HFFc6 (cell line): ENCODE measurements at places on chromosomes 6 and 20. TPM values are rescaled to one million over a fixed set of nuclear protein-coding genes. Genes with fewer than 3 reads are reported as not detected.

DNA sequence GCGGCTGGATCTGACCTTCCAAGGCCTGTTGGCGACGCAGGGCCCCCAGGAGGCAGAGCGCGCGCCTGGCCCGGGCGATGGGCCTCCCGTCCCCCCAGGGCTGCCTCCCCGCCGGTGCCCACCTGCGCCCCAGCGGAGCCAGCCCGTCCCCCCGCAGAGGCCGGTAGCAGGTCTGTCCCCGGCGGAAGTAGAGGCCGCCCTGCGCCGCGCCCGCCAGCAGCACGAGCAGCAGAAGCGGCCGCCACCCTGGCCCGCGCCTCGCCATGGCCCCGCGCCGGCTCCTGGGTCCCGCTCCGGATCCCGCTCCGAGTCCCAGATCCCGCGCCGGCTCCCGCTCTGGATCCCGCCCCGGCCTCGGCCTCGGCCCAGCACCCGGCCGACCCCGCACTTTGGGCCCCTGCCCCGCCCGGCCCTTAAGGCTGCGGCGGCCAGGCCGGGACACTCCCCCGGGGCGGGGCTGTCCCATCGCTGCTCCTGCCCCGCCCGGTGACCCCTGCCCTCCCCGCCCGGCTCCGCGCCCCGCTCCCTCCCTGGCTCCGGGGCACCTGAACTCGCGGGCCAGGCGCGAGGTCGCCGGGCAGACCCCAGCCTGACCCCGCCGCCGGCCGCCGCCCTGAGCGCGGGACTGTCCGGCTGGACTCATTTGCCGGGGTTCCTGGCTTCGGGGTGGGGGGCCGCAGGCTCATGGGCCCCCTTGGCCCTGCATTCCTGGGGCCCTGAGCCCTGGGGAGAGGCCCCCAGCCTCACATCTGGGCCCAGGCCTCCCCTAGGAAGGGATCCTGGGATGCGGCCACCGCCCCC, at the start of gene CTSZ:
Gene CTSZ, minus strand, starts transcription at position 391 of the 801 bp plus-strand sequence. Its CDS starts 126 bp downstream, at position 265.
- no peak for DNase-seq

- no peak for DNase-seq
These were observed 1.7 kb upstream of the FBXO5 start for GRCh38 chr6:152984513-152984872.

DNA sequence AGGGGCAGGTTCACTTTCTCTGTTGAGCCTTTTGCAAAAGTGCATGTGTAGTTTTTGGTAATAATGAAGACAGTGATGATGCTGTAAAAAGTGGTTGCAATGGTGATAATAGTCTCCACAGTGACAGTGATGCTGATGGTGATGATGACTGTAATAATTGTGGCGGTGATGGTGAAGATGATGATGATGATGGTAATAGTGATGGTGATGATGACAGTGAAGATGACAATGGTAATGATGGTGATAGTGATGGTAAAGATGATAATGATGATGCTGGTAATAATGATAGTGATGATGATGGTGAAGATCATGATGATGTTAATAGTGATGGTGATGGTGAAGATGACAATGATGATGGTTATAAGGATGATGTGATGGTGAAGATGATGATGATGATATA, 67.7 kb upstream of the LRFN2 start:
- DNase-seq = no peak

DNA sequence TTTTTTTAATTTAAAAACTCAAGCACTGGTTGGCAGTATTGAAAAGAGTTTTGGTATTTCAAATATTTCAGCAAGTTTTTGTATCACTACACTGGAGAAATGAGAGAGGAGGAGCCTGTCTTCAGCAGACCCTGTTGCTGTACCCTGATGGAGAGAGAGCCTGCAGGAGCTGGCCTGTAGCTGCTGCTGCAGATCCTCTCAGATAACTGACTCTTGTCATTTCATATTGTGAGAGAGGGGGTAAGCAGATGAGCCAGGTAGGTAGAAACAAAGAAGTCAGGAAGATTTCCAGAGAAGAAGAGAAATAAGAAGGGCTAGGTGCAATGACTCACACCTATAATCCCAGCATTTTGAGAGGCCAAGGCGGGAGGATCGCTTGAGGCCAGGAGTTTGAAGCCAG, 64.1 kb upstream of the TBC1D7 start:
- no peak for DNase-seq

GRCh38 chr20:3677733-3678132, 4.1 kb downstream of the ADAM33 start:
- no peak for DNase-seq

GRCh38 chr6:160036331-160036695, 67.4 kb downstream of the IGF2R start:
- DNase-seq = no peak

DNA sequence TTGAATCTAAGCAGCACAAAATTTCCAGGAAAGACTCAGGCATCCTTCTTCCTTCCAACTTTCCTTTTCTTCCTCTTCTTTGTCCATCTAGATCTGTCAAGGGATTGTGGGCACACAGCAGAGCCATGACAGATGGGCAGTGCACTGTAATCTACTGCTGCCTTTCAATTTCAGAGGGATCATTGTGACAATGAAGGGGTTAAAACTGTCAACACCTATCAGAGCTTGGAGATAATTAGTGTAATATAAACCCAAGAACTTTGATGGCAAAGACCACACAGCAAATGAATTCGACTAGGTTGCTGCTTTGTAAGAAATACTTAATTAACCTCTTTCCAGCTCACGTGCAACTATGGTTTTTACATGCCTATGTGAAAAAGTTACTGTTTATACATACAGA, 55.0 kb downstream of the SAMD5 start:
- no peak for DNase-seq

DNA sequence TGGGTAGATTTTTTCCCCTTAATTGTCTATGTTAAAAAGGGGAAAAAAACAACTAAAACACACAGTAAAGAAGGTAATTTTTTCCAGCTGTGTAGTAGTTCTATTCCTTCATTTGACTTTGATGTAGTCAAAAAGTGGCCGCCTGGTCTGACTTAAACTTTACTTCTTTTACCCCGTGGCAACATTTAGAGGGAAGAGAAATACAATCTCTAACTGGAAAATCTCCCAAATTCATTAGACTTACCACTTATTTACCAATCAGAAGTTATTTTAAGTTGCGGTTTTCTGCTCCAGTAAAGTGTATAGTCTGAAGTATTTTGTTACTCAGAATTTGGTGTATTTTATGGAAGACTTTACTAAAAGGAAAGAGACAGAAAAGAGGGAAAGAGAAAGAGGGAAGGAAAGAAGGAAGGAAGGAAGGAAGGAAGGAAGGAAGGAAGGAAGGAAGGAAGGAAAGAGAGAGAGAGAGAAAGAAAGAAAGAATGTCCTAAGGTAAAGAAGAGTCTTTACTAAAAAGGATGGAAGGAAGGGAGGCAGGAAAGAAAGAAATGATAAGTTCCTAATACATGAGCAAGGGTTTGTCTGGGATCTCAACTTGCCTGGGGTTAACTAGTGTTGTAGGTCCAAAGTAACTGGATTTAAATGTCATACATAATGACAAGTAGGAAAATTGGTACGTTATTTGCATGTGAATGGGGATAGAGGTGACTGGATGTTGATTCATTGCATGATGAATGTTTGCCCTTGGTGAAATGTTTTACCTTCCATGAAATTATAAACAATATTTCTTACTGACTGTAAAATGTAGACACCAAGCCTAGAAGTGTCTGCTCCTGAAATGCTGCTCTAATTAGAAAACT, 135.1 kb downstream of the SAMD5 start:
- DNase-seq = no peak

DNA sequence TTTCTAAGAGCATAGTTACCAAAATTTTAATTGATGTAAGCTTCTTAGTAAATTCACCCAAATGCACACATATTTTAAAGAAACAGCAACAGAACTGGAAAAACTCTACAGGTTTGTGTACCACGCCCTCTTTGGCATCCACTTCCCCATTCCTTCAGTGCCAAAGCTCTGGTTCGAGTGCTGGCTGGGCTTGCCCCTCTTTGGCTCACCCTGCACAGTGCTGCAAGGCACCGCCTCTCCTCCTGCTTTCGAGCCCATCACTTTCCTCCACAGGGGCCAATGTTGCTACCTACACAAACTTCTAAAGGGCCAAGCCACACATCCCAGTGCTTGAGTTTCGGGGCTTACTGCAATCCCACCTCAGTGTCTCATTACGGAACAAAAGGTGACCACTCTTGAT, 9.6 kb downstream of the LRP11 start:
- DNase-seq = no peak

The COX4I2 gene
- not detected in 3 replicates for total RNA-seq

The HLA-DQB2 gene
- not detected in 3 replicates for total RNA-seq

The DOK5 gene
- 0.13 to 0.15 TPM in 2 of 3 replicates, not detected in the other for total RNA-seq

The GJA10 gene
- total RNA-seq = not detected in 2 replicates

The SIM1 gene
- 15.4 to 19.5 TPM (median 16.4 TPM) in 3 replicates for total RNA-seq

The PSMA7 gene
- total RNA-seq = 296 to 372 TPM (median 364 TPM) in 3 replicates
